ENCODE measurements at places on chromosomes 12 and 14. TPM values are rescaled to one million over a fixed set of nuclear protein-coding genes. Genes with fewer than 3 reads are reported as not detected.

The ANKRD33 gene
- total RNA-seq: not detected

The CCDC197 gene
- not detected for total RNA-seq

DNA sequence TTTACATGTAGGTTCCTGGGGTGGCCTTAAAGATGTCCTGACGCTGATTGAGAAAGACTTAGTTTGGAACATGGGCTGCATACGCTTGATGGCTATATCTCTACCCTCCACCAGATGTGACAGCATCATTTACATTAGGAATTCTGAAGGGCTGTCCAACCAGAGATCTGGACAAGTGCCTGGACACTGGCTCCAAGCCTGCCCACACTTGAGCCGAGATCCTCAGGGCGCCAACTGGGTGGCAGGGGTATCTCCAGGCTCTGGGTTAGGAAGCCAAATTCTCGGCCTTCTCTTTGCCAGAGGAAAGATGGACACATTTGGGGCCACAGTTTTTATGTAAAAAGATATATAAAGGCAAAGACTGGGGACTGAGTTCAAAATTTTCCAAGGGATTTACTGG is 246.3 kb downstream of the NTF3 start:
- peak; percentile 57 for DNase-seq

GRCh38 chr12:97164936-97165335 is 257.9 kb downstream of the NEDD1 start:
- no peak for DNase-seq

- no peak for DNase-seq
These were observed 266.2 kb downstream of the RAD51B start for GRCh38 chr14:68085742-68086141.

- no peak for DNase-seq
These were observed 12.6 kb downstream of the SFSWAP start for GRCh38 chr12:131723532-131723931.

All from MG63 (cell line).